Cardiac muscle cell (in vitro differentiated cells and primary cell): ENCODE measurements at places on chromosomes 11 and 22. TPM values are rescaled to one million over a fixed set of nuclear protein-coding genes. Genes with fewer than 3 reads are reported as not detected.

GRCh38 chr11:8296872-8297271 lies 33.2 kb upstream of the LMO1 start:
- H3K27ac ChIP-seq, result no peak overlapping the region
- DNase-seq, result no peak
- no peaks in the 10 kb centered on the region for H3K36me3 ChIP-seq
- no peak overlapping the region for H3K4me3 ChIP-seq
- H3K27me3 ChIP-seq, result no peaks in the 10 kb centered on the region

- no peaks in the 10 kb centered on the region for H3K27me3 ChIP-seq
- no peaks in the 10 kb centered on the region for H3K4me1 ChIP-seq
- no peak overlapping the region for H3K27ac ChIP-seq
- DNase-seq, result no peak
These were observed 181.5 kb upstream of the E2F8 start for GRCh38 chr11:19422276-19422675.

DNA sequence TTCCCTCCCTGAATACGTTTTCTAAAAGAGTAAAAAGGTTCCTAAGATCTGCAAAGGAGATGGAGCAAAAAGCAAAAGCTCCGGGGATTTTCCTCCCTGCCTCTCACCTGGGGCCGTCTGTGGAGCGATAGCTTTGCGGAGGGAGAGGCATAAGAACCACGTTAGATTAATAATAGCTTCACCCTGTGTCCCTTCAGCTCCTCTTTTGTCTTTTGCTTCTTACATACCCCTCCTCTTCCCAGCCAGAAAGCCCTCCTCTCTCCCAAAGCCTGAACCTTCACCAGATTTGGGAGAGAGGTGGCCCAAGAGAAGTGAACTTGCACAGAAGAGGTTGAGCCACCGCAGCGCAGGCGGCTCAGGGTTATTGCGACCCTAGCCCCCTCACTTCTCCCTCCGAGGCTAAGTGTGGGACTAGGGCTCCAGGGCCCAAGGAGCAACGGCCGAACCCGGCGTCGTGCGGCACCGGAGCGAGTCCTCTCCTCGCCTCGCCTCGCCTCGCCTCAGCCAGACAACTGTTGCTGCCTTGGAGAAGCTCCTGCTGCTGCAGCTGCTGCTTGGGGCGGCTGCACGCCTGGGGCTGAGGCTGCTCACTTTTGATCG lies 97.6 kb upstream of the HSD17B12 start:
- H3K4me1 ChIP-seq, result peaks cover 6% of the 10 kb centered on the region
- DNase-seq, result no peak
- no peak overlapping the region for H3K4me3 ChIP-seq
- peaks cover 93% of the 10 kb centered on the region for H3K27me3 ChIP-seq
- H3K27ac ChIP-seq, result no peak overlapping the region
- no peaks in the 10 kb centered on the region for H3K36me3 ChIP-seq

DNA sequence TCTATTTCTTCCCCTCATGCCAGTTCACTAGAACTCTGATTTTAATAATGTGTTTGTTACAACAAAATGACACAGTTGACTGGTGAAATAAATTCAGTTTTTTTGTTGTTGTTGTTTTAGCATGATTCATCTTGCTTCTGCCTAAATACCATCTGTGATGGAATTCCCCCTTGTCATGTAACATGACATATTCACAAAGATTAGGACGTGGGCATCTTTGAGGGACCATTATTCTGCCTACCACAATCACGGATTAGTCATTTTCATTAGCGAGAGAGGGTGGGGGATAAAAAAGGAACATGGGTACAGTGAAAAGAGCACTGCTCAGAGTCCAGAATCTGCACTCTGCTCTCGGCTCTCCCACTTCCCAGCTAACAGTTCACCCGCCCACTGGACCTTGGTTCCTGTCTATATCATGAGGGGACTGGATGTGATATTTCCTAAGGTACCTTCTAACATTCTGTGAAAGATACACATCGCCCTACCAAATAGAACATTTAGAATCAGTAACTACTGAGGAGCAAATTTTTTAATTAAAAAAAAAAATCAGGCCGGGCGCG lies 11.3 kb downstream of the HTATIP2 start:
- H3K36me3 ChIP-seq, result no peaks in the 10 kb centered on the region
- no peak overlapping the region for H3K27ac ChIP-seq
- peaks cover 20% of the 10 kb centered on the region for H3K4me1 ChIP-seq
- H3K27me3 ChIP-seq, result no peaks in the 10 kb centered on the region
- no peak for DNase-seq

DNA sequence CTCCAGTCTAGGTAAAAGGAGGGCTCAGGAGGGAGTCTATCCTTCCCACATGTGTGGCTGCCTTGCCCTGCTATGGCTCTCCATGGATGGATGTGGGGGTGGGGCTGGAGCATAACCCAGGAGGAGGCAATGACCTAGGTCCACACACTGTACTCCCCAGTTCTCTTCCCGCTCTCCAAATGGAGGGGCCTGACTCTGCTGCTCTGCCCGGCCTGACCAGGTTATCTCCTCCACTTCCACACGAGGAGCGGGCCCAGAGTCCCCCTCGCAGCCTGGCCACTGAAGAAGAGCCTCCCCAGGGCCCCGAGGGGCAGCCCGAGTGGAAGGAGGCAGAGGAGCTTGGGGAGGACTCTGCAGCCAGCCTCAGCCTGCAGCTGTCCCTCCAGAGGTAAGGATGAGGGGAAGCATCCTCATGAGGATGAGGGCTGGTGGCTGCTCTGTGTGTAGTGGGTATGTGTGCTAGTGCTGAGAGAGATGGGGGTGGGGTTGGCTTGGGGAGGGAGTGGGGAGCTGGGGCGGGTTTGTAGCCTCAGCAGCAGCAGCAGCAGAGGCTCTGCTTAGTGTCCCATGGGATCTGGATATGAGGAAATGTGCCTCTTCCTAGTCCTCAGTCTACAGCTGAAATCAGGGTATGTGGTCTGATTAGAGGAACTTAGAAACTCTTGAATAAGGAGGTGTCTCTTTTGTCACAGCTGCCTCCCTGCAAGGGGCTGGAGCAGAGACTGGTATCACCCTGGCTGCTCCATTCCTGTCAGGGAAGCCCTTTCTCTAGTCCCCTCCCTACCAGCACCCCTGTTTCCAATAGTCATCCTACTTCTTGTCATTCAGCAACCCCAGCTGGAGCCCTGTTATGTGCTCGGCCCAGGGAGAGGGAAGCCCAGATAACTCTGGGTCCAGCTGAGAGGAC lies 54.1 kb downstream of the CEP164 start:
- DNase-seq, result no peak
- no peak overlapping the region for H3K4me3 ChIP-seq
- H3K27ac ChIP-seq, result no peak overlapping the region
- H3K27me3 ChIP-seq, result no peaks in the 10 kb centered on the region
- no peaks in the 10 kb centered on the region for H3K36me3 ChIP-seq

- H3K27me3 ChIP-seq, result no peaks in the 10 kb centered on the region
- no peak overlapping the region for H3K4me3 ChIP-seq
- no peak for DNase-seq
- no peaks in the 10 kb centered on the region for H3K4me1 ChIP-seq
These were observed 4.5 kb downstream of the OR9Q2 start for GRCh38 chr11:58193391-58193790.

DNA sequence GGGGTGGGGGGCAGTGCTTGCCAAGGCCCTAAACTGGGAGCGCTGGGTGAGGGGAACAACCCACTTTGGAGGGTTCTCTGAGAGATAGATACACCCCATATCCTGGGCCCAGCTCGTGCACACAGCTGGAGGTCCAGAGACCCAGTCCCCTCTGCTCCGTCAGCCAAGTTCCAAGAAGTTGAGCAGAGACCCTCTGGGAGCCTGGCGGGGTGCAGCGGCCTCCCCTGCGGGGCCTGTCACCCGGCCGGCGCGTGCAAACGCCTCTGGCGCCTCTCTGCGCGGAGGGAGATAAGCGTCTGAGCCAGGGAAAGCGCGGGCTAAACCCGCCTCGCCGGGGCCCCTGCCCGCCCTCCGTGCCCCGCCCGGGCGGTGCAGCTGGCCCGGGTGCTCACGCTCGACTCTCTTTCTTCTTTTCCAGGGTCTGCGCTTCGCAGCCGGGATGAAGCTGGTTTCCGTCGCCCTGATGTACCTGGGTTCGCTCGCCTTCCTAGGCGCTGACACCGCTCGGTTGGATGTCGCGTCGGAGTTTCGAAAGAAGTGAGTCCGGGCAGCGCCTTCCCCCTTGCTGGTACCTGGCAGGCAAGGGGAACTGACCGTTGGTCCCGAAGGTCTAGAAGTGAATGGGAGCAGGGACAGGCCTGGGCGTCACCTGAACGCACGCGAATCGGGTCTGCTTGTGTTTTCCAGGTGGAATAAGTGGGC lies 540 bp downstream of the ADM start:
- H3K36me3 ChIP-seq, result no peaks in the 10 kb centered on the region
- peaks cover 31% of the 10 kb centered on the region for H3K27me3 ChIP-seq
- DNase-seq, result peak; percentile 70
- peak overlapping the region; percentile 68 for H3K4me3 ChIP-seq

DNA sequence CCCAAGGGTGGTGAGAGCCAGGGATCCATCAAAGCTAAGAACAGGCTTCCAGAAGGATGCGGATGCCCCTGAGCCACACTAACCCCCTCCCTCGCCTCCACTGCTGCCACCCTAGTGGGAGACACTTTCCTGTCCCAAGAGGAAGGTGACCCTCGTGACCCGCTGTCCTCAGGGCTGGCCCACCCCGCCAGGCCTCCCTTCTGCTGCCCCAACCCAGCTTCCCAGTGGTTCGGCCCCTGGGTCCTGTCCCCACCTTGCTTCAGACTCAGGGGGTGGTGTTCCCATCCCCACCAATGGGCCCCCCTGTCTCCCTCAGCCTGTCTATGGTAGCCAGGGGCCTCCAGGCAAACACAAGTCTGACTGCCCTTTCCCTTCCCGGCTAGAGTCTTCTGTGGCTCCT lies 6.5 kb upstream of the PICK1 start:
- H3K27me3 ChIP-seq, result no peaks in the 10 kb centered on the region
- no peaks in the 10 kb centered on the region for H3K36me3 ChIP-seq
- H3K4me1 ChIP-seq, result no peaks in the 10 kb centered on the region
- H3K27ac ChIP-seq, result no peak overlapping the region

- H3K4me1 ChIP-seq, result no peaks in the 10 kb centered on the region
- H3K27ac ChIP-seq, result no peak overlapping the region
- DNase-seq, result no peak
- no peaks in the 10 kb centered on the region for H3K36me3 ChIP-seq
These were observed 884 bp downstream of the IL10RA start for GRCh38 chr11:117986981-117987574.

- peak; percentile 75 for DNase-seq
- H3K36me3 ChIP-seq, result no peaks in the 10 kb centered on the region
- H3K27me3 ChIP-seq, result no peaks in the 10 kb centered on the region
- H3K4me3 ChIP-seq, result no peak overlapping the region
- H3K27ac ChIP-seq, result no peak overlapping the region
These were observed 36.7 kb downstream of the TPST2 start for GRCh38 chr22:26553056-26553752.

- H3K27me3 ChIP-seq, result peaks cover 36% of the 10 kb centered on the region
- H3K36me3 ChIP-seq, result no peaks in the 10 kb centered on the region
- H3K4me1 ChIP-seq, result peaks cover 11% of the 10 kb centered on the region
- no peak overlapping the region for H3K27ac ChIP-seq
- no peak for DNase-seq
- H3K4me3 ChIP-seq, result no peak overlapping the region
These were observed 33.5 kb downstream of the ETS1 start for GRCh38 chr11:128553662-128554362.

GRCh38 chr11:64745521-64746328 lies 1.8 kb upstream of the RASGRP2 start:
- peaks cover 5% of the 10 kb centered on the region for H3K4me1 ChIP-seq
- H3K27ac ChIP-seq, result peak overlapping the region; percentile 61
- DNase-seq, result peak; percentile 91
- peaks cover 6% of the 10 kb centered on the region for H3K36me3 ChIP-seq

DNA sequence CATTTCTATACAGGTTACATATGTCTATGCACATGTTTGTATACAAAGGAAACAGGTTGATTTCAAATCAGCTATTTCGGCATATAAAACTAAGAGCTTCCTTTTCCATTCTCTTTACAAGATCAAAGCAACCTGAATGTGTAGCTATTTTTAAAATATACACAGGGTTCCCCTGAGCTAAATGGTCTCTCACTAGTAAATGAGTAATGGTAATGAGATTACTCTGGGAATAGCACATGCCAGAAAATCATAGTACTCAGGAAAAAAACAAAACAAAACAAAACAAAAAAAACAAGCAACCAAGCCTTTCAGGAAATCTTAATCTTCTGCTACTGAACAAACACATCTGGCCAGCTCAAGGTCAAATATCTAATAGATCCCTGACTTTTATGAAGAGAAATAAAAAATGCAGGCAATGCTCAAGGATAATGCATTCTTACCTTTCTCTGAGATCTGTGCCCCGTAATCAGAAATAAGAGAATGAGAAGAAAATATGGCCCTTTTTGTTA lies 156.6 kb upstream of the POU2AF2 start:
- H3K36me3 ChIP-seq, result no peaks in the 10 kb centered on the region
- H3K4me1 ChIP-seq, result no peaks in the 10 kb centered on the region
- no peak for DNase-seq
- no peak overlapping the region for H3K4me3 ChIP-seq
- no peaks in the 10 kb centered on the region for H3K27me3 ChIP-seq
- no peak overlapping the region for H3K27ac ChIP-seq

- DNase-seq, result no peak
- peaks cover 49% of the 10 kb centered on the region for H3K36me3 ChIP-seq
- H3K27me3 ChIP-seq, result no peaks in the 10 kb centered on the region
- H3K27ac ChIP-seq, result no peak overlapping the region
- H3K4me3 ChIP-seq, result no peak overlapping the region
- no peaks in the 10 kb centered on the region for H3K4me1 ChIP-seq
These were observed 61.3 kb upstream of the CLNS1A start for GRCh38 chr11:77698896-77699295.

GRCh38 chr11:72834905-72835304 lies 20.7 kb downstream of the ATG16L2 start:
- no peaks in the 10 kb centered on the region for H3K36me3 ChIP-seq
- H3K27ac ChIP-seq, result no peak overlapping the region
- no peak overlapping the region for H3K4me3 ChIP-seq
- no peak for DNase-seq
- no peaks in the 10 kb centered on the region for H3K27me3 ChIP-seq

- H3K27ac ChIP-seq, result no peak overlapping the region
- no peaks in the 10 kb centered on the region for H3K36me3 ChIP-seq
- no peak for DNase-seq
- H3K4me1 ChIP-seq, result no peaks in the 10 kb centered on the region
These were observed 10.4 kb upstream of the GAL start for GRCh38 chr11:68673991-68674390.

GRCh38 chr11:17579451-17579850 lies 32.4 kb downstream of the OTOG start:
- H3K4me1 ChIP-seq, result no peaks in the 10 kb centered on the region
- no peak overlapping the region for H3K27ac ChIP-seq
- H3K4me3 ChIP-seq, result no peak overlapping the region

DNA sequence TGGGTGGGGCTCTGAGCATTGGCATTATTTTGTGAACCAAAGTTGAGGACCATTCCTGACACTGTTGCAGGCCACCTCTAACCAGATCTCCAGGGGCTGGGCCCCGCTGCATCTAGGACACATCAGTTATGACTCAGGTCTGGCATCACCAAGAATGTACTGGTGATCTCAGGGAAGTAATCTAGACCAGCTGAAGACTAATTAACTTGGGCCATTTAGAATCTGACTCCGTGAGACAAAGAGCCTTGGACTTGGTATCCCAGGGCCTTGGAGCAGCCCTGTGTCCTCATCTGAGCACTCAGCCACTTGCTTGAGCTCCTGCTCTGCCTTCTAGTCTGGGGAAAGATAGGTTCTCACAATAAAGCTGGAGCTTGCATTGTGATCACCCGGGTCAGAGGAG lies 200.6 kb downstream of the KIRREL3 start:
- no peak for DNase-seq
- H3K4me1 ChIP-seq, result no peaks in the 10 kb centered on the region
- H3K27ac ChIP-seq, result no peak overlapping the region
- peaks cover 34% of the 10 kb centered on the region for H3K27me3 ChIP-seq
- H3K36me3 ChIP-seq, result no peaks in the 10 kb centered on the region

- H3K36me3 ChIP-seq, result no peaks in the 10 kb centered on the region
- H3K4me1 ChIP-seq, result no peaks in the 10 kb centered on the region
- no peak overlapping the region for H3K4me3 ChIP-seq
- H3K27ac ChIP-seq, result no peak overlapping the region
These were observed 5.8 kb upstream of the MS4A18 start for GRCh38 chr11:60718524-60719316.

Gene CARD16
- not detected in 2 replicates for total RNA-seq
